ENCODE measurements at places on chromosomes 1 and 21.
A peak's percentile ranks its signal among the peaks of the same experiment; 100 is the strongest.

DNA sequence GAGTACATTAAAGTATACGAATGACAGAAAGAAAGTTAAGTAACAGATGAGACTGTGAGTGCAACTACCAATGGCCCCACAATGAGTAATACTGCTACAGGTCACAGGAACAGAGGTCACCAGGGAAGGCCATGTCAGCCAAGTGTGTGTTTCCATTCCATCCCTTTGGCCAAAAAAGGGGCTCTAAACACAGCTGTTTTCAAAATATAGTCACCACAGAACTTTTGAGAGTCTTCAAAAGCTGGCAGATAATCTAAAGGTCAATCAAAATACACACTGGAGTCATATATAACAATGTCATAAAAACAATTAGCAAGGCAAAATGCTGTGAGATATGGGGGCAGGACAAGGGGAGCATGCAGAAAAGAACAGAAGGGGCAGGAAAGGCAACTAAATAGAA, 10.2 kb downstream of the USP24 start:
- no peak for DNase-seq

DNA sequence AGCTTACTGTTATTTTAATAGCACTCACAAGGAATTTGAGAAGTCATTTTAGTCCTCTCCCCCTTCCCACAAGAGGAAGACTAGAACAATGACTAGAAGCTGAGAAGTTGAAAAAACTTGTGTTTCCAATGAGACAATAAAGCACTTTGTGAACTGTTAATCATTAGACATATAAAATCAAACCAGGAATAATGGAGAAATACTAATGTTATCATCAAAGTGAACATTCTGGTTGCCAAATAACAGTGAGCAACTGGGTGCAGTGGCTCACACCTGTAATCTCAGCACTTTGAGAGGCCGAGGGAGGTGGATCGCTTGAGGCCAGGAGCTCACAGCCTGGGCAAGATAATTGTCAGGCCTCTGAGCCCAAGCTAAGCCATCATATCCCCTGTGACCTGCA, 54.0 kb upstream of the RASAL2 start:
- DNase-seq = no peak

DNA sequence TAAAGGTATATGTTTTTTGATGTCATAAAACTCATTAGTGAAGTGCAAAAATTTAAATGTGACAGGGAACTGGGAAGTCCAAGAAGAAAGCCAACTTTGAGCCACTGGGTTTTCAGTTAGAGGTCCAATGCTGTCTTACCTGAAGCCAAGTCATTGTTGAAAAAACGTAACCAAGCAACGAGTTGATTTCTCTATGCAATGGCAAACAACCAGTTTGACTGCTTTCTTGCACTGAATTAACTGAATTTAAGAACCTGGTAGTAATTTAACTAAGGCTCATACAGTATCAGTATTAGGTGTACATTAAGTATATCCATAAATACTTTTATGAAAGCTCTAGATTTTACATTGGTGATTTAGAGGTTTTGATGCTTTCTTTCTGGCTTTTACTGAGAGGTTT, 20.2 kb upstream of the S1PR1 start:
- no peak for DNase-seq

DNA sequence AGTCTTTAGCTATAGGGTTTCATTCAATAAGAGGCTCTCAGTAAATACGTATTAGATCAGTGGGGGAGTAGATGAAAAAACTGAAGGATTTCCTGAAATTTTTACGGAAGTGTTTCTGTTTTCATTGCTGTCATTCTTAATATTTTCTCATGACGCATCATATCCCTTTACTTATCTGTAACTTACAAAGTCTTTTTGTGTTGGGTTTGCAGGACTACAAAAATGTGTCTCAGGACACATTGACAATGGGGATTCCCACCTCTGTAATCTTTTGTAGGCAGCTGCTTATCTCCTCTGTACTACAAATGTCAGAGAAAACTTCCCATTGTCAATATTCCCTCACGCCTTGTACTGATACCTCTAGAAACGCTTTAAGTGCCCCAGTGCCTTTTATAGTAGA, 35.5 kb downstream of the CRP start:
- DNase-seq = no peak

GRCh38 chr1:100065183-100065968, 67.4 kb downstream of the SASS6 start:
- DNase-seq = no peak

DNA sequence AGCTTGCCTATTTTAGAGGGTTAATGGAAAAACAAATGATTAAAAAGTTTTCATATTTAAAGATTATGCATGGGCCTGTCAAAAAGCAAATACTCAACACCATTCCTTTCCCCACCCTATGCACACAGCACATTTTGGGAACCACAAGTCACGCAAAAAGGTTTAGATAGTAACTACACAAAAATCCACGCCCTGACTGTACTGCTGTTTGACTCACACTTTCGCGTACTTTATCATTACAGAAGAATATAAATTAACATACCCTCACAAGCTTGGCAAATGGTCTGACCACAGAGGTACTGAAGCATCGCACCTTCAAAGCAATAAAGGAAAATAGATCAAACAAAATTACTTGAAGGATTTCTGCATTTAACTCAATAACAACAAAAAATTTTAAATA, 1.4 kb downstream of the ATP5PO start:
- no peak for DNase-seq

GRCh38 chr1:67440339-67440738, 10.1 kb upstream of the SERBP1 start:
- no peak for DNase-seq

GRCh38 chr1:38741341-38741740, 118.2 kb downstream of the RRAGC start:
- peak; percentile 20 for DNase-seq

DNA sequence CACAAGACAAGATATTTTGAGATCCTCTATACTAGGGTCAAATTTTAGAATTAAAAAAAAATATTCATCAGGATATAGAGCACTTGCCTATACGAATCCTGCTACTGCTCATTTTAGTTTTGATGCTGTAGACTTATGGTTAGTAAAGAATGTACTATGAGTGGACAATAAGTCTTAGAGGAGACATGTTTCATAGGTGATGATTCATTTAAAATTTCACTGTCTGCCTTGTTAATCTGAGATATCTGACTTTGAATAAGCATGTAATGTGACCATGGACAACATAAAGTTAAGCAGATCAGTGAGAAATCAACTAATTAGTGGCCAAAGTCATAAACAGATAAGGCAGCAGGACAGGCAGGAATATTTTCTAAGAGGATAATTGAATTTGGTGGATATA, 106.8 kb upstream of the HP1BP3 start:
- peak; percentile 8 for DNase-seq

DNA sequence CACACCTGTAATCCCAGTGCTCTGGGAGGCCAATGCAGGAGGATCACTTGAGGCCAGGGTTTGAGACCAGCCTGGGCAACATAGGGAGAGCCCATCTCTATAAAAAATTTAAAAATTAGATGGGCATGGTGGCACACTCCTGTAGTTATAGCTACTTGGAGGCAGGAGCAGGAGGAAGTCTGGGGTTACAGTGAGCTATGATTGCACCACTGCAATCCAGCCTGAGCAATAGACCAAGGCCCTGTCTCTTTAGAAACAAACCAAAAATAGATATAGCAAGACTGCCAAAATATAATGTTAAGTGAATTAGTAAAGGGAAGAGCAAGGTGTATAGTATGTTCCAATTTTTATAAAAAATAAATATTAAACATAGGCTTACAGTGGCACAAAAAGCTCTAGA, 28.8 kb downstream of the PLEKHO1 start:
- DNase-seq = no peak

GRCh38 chr1:53069663-53070327, 7.8 kb downstream of the PODN start:
- no peak for DNase-seq

DNA sequence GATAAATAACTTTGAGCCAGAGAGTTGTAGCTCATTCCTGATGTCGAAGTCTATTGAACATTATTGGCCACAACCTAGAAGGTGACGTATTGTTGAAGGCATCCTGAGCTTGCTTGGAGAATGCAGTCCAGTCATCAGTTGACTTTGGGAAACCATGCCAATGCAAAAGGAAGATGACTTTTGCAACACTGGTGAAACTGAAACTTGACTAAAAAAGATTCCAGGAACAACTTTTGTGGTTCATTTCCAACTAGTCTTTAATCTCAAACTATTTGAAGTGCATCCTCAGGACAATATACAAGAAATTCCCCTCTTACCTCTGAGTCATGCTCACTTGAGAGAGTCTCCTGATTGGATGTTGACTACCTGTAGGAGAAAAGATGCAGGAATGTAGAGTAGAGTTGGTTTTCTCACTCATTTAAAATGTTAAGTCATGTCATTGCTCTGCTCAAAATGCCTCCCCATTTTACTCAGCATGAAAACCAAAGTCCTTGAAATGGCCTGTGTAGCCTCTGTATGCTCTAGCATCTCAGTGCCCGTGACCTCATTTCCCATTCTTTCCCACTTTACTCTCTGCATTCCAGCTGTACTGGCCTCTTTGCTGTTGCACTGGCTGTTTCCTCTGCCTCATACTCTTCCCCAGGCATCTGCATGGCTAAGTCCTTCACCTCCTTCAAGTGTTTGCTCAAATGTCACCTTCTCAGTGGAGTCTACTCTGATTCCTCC, 24.4 kb upstream of the LEPR start:
- DNase-seq = peak; percentile 49

DNA sequence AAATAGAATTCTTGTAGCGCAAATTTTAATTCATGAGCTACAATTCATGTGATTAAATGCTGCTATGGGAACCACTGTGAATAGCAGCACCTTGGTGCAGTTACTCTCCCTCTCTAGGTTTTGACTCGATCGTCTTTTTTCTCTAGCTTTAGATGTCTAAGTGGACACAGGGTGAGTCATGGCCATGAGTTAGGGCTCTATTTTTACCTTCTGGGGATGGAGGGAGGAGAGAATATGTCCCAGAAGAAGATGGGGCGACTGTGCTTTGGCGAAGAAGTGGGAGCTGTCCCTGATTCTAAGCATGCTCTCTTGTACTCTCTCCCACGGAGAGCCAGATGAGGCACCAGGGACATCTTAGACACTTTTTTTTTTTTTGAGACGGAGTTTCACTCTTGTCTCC, 1.6 kb upstream of the OR2B11 start:
- no peak for DNase-seq

DNA sequence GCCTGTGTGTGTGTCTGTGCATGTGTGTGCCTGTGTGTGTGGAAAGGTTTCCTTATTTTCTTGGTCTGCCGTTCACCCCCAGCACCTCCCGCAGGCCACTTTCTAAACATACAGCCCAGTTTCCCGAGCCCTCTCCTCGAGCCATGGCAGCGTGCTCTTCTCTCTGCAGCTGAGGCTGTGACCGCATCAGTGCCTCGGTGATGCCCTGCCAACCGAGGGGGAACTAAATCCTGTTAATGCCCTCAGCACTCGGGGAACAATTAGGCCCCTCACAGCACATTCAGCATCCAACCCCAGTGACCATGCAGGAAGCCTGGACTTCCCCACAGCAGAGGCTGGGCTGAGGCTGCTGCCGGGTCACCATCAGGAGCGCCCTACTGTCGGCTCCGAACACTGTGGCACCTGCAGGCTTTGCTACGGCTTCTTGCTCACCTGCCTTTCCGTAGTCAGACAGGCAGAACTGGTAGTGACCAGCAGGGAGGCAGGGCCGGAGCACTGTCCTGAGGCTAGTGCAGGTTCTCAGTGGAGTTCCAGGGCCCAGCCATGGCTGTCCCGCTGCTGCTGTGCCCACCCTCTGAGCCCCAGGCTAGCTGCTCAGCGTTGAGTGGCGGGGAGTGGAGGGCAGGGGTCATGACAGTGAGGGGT, 8.1 kb downstream of the GPR137B start:
- DNase-seq = no peak

- DNase-seq = no peak
These were observed 51.4 kb downstream of the RHBG start for GRCh38 chr1:156420205-156421061.

- DNase-seq = no peak
These were observed 38.3 kb downstream of the NEXN start for GRCh38 chr1:77926561-77927357.

GRCh38 chr1:9316080-9316444, 23.4 kb downstream of the SPSB1 start:
- DNase-seq = no peak

- DNase-seq = no peak
These were observed 8.4 kb upstream of the NBPF11 start for GRCh38 chr1:148160343-148161052.

- DNase-seq = no peak
These were observed 66.4 kb downstream of the TNFSF4 start for GRCh38 chr1:173140733-173141132.

DNA sequence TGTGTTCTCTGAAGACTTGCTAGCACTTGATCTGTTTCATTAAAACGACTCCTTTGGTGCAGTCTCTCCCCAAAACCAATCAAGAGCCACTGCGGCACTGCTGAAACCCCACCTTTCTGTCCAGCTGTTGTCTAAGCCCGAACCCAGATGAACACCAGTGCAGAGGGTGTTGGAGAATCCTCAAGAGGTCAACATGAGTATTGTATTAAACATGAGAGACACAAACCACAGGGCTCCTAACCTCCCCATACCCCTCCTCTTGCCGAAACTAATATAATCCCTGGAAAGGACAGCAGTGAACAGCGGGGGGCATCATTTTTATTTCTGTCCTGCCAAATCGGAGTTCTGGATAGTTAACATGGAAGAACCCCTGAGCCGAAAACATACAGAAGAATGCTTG, 333.9 kb downstream of the CAMTA1 start:
- no peak for DNase-seq

- no peak for DNase-seq
These were observed 7.2 kb downstream of the CBR1 start for GRCh38 chr21:36076878-36077655.

DNA sequence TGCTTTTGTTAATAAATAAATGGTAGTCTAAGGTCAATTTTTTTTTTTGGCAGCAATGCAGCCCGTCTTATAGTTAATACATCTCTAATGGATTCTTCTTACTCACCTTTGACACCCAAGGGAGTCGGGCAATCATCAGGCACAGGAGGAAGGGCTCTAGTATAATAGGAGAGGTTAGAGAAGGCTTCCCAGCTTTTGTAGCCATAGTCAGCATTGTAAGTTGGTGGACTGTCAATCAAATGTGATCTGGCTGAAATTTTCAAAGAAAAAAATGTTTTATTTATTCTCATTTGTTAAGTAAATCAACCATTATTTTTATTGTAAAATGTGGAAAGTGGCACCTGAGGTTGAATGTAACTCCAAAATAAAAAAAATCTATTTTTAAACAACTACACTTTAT, 2.1 kb downstream of the PTGS2 start:
- DNase-seq = no peak

DNA sequence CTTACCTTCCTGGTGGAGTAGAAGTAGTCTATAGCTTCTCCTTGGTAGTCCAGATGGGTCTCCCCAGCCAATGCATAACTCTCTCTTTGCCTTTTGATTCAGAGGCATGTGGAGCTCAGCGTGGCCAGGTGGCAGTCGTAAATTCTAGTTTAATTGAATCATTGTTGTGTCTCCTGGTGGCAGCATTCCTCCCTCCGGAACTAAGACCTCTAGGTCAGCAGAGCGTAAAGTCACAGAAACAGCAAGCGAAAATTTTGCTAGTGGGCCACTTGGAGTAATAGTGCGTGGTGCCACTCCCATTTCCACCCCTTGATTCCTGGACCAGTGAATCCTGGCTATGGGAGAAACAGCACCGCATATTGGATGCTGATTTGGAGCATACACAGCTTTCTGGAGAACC, 3.9 kb upstream of the TMPRSS2 start:
- DNase-seq = no peak

Measured in fibroblast of skin of abdomen (primary cell).